ENCODE measurements at places on chromosomes 16 and 17. TPM values are rescaled to one million over a fixed set of nuclear protein-coding genes. Genes with fewer than 3 reads are reported as not detected.

Gene AIPL1
- total RNA-seq = under 0.01 TPM

Gene RDM1
- total RNA-seq = not detected

Gene ABCC12
- 0.16 TPM for total RNA-seq

Gene CFAP97D1
- total RNA-seq = not detected

Gene HCRT
- not detected for total RNA-seq

Gene GLTPD2
- total RNA-seq = not detected

Gene C16orf96
- 0.12 TPM for total RNA-seq

Gene KRTAP9-2
- total RNA-seq = not detected

Gene CTF1
- total RNA-seq = 5.8 TPM

Gene TBC1D3K
- not detected for total RNA-seq

Gene TNFRSF13B
- total RNA-seq = not detected

Gene EPOP
- total RNA-seq = 1.5 TPM

Gene CES4A
- 6.8 TPM for total RNA-seq

Gene GUCY2D
- total RNA-seq = not detected

Gene TERB1
- total RNA-seq = 0.16 TPM

Gene TP53TG3C
- not detected for total RNA-seq

Gene ARL6IP1
- total RNA-seq = 117 TPM

Gene SLC16A11
- total RNA-seq = 0.32 TPM

Gene CA5A
- total RNA-seq = not detected

Measured in hair follicle dermal papilla cell (primary cell).